ENCODE measurements at places on chromosomes 2 and 18.

GRCh38 chr2:216339456-216340279 is 32.6 kb downstream of the MARCHF4 start:
- DNase-seq, result no peak

GRCh38 chr2:236956031-236956618 is 129.6 kb upstream of the COPS8 start:
- no peak for DNase-seq

- no peak for DNase-seq
Observed at GRCh38 chr2:64447317-64448040, 6.5 kb upstream of the LGALSL start.

GRCh38 chr2:23545811-23546210 is 160.8 kb downstream of the KLHL29 start:
- DNase-seq, result no peak

DNA sequence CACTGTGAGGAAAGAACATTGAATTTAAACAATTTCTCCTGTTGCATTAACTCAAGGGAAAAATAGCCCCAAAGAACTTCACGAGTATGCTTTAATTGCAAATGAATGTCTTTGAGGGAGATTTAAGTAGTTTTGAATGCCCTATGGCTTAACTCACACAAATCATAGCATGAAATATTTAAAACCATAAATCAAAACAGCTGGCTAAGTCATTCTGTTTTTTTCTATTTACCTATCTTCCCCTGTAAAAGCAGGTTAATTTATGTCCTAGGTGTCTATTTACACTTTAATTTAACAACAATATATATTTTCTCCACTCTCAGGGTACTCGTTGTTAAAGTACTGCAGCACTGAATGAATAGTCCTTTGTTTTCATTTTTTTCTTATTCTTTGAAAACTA is 118.8 kb upstream of the PIEZO2 start:
- peak; percentile 34 for DNase-seq

GRCh38 chr2:1223791-1224190 is 189.5 kb upstream of the TPO start:
- DNase-seq, result no peak

- DNase-seq, result no peak
Observed at GRCh38 chr2:135256531-135257260, 204.6 kb downstream of the RAB3GAP1 start.

- DNase-seq, result no peak
Observed at GRCh38 chr2:238225911-238226697, 13.7 kb downstream of the HES6 start.

DNA sequence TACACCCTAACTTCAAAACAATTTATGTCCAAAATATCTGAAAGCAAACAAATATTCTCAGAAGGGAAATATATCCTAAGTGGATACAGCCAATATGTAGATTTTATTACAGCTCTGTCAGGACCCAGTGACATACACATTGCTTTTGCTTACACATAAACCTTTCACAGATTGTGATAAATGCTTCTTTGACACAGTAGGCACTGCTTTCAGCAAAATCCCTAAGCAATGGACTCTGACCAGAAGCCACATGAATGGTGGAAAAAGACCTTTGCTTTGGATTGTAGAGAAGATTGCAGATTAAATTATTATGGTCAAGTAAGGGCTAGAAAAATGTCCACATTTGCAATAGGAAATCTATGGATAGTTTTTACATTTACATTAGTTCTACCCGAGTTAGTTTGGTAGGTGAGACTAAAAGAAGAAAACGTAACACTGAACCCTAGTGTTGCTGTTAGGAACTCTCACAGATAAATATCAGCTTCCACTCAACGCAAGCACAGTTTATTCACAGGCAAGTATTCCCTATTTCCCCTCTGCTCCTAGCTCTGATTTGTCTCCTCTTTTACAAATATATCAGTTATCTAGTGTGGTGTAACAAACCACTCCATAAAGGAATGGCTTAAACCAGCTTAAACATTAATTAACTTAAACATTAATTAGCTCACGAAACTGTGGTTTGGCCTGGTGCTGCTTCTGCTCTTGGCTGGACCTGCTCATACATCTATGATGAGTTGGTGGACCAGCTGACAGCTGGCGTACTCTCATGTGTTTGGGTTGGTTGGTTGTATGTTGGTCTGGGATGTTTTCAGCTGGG is 23.6 kb upstream of the SERPINE2 start:
- peak; percentile 69 for DNase-seq

- DNase-seq, result peak; percentile 75
Observed at GRCh38 chr2:165874445-165875039, 79.0 kb downstream of the TTC21B start.

- no peak for DNase-seq
Observed at GRCh38 chr2:8819194-8819593, 18.2 kb downstream of the KIDINS220 start.

GRCh38 chr18:10042492-10042891 is 128.7 kb downstream of the VAPA start:
- DNase-seq, result no peak
